NCI-H1417 (cell line): ENCODE measurements at places on chromosomes 16 and 17.

DNA sequence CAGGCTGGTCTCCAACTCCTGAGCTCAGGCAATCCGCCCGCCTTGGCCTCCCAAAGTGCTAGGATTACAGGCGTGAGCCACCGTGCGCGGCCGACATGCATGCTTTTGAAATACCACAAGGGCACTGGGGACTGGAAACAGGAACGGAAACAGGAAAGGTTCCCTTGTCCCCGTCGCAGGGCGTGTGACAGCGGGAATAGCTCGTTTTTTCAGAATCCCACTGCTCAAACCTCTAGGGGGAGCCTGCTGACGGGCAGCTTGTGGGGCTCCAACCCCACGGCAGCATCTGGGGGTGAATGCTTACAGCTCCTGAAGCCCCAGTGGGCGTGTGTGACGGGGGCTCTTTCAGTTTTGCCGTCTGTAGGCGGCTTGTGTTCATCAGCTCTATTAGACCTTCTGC lies 18.8 kb upstream of the ASGR2 start:
- DNase-seq: no peak

GRCh38 chr17:17526369-17526768 lies 30.2 kb upstream of the RASD1 start:
- no peak for DNase-seq

DNA sequence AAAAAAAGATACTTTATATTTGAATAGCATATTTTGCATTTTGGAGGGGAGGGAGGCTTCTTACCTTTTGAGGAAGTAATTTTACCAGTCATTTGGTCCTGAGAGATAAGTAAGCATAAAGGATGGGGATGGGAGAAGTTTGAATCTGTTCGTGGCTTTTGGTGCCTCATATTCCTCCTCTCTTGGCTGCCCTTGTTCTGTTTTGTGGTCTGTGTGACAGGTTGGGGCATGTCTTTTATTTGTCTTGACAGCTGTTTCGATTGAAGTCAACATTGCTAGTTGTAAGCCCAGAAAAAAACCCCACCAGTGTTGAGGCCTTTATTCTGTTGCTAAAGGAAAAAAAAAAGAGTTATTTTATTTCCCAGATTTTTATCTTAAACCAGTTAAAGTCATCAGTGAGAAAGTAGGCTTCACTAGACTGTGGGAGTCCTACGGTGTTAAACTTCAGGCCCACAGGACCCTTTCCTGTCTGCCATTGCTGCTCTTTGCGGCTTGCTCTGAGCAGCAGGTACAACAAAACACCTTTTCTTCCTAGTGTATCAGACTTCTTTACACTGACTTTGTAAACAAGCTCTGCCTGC lies 11.4 kb downstream of the SLC7A6 start:
- peak; percentile 56 for DNase-seq

GRCh38 chr17:57563958-57564357 lies 181.1 kb downstream of the CCDC182 start:
- peak; percentile 82 for DNase-seq

- DNase-seq: no peak
Measured at GRCh38 chr16:54411544-54411943, 125.0 kb upstream of the IRX3 start.

GRCh38 chr16:50501986-50502615 lies 46.1 kb upstream of the NKD1 start:
- no peak for DNase-seq

- DNase-seq: peak; percentile 1
Measured at GRCh38 chr16:14475370-14476139, 154.5 kb downstream of the PARN start.

DNA sequence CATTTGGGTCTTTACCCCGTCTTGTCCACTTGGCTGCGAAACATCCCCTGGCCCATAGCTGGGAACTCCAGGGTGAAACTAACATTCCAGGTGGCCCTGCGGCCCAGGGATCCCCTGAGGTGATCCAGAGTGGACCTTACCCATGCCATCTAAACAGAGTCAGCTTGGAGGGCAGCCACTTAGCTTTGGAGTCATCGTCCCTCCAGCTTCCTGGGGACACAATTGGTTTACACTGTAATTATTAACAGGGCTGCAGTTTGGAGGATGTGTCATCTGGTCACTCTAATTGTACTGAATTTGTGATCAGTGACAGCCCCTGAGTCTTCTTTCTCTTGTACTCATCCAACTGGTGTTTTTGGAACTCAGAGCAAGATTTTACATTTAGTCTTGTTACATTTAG lies 149.9 kb downstream of the ENGASE start:
- DNase-seq: no peak

- no peak for DNase-seq
Measured at GRCh38 chr16:24875466-24875865, 29.7 kb downstream of the SLC5A11 start.

- DNase-seq: no peak
Measured at GRCh38 chr17:70078994-70079531, 4.0 kb downstream of the KCNJ16 start.

DNA sequence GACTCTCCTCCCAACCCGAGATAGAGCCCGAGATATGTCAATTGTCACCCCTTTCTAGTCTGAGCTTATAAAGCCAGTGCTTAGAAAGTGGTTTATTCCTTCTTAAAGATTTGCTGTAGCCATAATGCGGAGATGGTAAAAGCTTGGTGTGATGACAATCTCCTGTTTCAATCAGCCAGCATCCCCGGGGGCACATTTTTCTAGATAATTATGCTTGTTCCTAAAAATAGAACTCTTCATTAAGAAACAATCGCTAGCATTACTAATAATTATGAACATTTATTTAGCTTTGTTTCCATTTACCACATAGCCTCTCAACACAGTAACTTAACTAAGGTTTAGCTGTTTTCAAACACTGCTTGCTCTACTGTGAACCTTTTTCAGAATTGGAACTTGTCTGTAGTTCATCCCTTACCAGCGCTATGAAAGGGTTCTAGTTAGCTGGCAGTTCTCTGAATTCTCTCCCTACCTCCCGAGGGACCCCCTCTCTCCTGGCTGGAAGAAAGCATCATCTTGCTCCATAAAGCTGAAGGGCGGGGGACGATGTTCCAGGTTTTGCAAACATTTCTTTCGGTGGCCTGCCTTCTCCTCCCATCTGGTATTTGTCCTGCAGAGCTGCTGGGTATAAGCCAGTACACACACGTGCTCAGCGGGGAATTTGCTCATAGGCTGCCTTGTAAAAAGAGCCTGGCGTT lies 922 bp upstream of the MRPL58 start:
- peak; percentile 51 for DNase-seq

DNA sequence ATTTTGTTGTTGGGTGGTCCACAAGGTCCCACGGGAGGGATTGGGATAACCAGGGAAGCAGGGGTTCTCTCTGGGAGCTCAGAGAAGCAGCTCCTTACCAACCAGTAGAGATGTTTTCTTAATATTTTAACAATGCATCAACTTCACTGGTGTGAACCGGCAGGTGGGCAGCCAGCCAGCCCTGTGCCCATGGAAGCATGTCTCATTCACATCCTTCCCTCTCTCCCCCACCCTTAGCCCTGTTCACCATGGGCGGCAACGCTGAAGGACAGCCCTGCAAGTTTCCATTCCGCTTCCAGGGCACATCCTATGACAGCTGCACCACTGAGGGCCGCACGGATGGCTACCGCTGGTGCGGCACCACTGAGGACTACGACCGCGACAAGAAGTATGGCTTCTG lies 9.3 kb downstream of the MMP2 start:
- no peak for DNase-seq

GRCh38 chr17:78972507-78973105 lies 7.1 kb downstream of the LGALS3BP start:
- no peak for DNase-seq

GRCh38 chr17:2453866-2454265 lies 53.0 kb upstream of the MNT start:
- no peak for DNase-seq

DNA sequence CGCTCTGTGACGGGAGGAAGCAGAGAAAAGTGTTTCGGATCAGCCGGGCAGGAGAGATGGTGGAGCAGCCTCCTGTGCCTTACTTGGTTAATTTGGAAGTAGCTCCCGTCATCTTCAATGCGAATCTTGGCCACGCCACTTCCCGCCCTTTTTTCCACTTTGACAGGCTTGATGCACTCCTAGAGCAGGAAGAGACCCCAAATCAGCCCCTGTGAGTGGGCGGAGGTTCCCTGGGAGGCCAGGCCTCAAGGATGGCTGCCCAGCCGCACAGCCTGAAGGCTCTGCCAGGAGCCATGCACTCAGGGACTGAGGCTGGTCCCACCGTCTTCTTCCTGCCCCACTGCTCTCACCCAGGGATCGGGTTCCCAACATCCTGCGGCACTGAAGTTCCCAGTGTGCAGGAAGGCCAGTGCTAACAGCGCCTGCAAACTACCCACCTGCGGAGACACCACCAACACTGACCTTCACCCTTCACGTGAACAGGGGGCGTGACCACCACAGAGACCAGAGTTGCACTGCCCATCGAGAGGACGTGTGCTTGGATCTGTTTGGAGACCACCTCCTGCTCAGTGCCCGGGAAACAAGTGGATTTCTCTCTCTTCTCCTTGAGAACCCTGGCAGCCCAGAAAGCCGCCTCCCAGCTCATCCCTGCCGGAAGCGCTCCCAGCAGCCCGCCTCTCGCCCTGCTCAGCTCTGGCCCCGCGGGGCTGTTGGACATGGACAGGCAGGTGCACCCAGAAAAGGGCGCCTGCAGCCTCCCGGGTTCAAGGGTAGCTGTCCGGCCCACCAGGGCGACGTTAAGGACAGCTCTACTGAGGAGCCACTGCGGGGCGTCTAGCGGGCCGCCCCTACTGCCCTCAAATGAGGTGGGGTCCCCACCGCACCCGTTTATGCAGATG lies 988 bp downstream of the CIAO3 start:
- no peak for DNase-seq

GRCh38 chr17:57340160-57340981 lies 84.0 kb downstream of the MSI2 start:
- no peak for DNase-seq

- no peak for DNase-seq
Measured at GRCh38 chr16:69225121-69225520, 38.2 kb downstream of the SNTB2 start.

- no peak for DNase-seq
Measured at GRCh38 chr16:12767897-12768296, 35.8 kb downstream of the CPPED1 start.

GRCh38 chr16:46839986-46840443 lies 9.0 kb upstream of the C16orf87 start:
- DNase-seq: no peak

DNA sequence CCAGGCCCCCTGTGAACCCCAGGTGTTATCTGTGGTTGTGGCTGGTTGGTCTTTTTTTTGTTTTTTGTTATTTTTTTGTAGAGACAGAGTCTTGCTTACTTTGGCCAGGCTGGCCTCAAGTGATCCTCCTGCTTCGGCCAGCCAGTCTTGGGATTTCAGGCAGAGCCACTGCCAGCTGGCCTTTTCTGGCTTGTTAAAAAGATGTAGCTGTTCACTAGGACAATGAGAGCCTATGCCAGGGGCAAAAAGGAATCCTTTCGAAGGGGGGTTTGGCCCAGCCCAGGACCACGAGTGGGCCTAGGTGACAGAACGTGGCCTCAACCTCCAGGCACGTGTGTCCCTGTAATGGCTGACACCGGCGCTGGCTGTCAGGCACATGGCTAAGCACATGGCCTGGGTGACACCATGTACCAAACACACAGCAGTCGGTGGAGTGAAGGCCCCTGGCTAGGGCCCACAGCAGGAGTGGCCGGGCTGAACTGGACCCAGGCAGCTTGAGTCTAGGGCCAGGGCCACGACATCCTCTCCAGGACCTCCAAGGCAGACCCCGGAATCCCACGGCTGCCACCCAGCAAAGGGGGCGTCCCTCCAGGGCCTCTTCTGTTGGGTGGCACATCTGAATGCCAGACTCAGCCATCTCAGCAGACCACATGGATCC lies 6.9 kb upstream of the SLC38A8 start:
- no peak for DNase-seq

- peak; percentile 76 for DNase-seq
Measured at GRCh38 chr16:51982715-51983680, 563.9 kb downstream of the TOX3 start.

DNA sequence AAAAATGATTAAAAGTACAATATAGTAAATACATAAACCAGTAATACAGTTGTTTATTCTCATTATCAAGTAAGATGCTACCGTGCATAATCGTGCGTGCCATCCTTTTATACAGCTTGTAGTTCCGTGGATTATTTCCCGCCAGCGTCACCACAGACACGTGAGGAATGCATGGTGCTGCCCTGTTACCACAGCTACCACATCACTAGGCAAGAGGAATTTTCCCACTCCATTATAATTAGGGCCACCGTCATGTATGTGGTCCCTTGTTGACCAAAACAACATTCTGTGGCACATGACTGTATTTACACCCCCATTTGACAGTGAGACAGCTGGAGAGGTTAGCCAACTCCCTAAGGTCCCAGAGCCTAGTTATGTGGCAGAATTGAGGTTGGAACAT lies 30.5 kb upstream of the LGALS9 start:
- no peak for DNase-seq

DNA sequence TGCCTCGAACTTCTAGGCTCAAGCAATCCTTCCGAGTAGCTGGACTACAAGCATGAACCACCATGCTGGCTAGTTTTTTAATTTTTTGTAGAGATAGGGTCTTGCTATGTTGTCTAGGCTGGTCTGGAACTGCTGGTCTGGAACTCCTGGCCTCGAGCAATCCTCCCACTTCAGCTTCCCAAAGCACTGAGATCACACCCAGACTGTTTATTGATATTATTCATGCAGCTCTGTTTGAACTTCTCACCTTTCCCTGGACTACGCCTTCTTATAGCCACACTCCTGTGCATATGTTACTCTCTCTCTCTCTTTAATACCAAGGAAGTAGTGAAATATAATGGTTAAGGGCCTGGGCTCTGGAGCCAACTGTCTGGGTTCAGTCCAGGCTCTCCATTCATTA lies 4.6 kb downstream of the COG7 start:
- DNase-seq: no peak

- DNase-seq: no peak
Measured at GRCh38 chr16:15484662-15485061, 50.3 kb downstream of the BMERB1 start.

GRCh38 chr16:46649588-46650253 lies 28.5 kb upstream of the SHCBP1 start:
- no peak for DNase-seq

DNA sequence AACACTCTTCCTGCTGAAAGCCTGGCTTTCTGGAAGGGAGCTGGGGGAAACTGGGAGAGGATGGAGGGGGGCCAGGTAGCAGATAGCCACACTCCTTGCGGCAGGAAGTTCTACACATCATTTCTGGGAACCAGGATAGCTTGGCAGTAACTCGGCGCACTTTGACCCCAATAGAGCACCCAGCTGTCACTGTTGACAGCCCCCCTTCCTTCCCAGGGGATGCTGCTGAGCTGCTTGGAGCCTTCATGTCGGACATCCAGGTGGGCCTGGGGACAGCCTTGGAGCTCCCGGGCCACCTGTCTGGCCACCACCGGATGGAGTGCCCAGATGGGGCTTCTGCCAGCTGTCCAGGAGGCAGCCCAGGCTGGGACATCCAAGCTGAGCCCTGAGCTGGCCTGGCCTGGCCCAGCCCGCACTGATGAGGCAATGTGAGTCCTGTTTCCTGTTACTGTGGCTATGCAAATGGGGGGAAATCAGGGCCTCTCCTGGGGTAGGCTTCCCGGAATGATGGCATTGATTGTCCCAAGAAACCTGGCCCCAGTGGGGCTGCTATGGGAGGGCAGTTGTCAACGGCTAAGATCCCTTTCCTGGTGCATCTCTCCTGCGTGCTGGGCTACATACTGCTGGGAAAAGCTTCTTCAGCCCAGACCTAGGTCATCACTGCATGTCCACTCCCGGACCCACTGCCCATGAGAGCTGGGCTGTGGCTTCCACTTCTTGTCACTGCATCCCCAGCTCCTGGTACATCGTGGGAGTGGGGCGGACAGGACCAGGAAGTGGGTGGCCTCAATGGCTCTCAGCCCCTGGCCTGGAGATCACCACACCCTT lies 50.0 kb downstream of the SOCS1 start:
- no peak for DNase-seq
